ENCODE measurements at places on chromosomes 7 and 10.

- DNase-seq: no peak
Measured at GRCh38 chr10:71038921-71039320, 150.6 kb upstream of the PCBD1 start.

- DNase-seq: no peak
Measured at GRCh38 chr7:135911099-135911498, 66.1 kb downstream of the MTPN start.

GRCh38 chr7:25557379-25557917 lies 329.2 kb upstream of the NPVF start:
- no peak for DNase-seq

- no peak for DNase-seq
Measured at GRCh38 chr10:128095027-128095752, 31.0 kb downstream of the MKI67 start.

- DNase-seq: no peak
Measured at GRCh38 chr10:78359640-78360091, 326.0 kb downstream of the RPS24 start.

DNA sequence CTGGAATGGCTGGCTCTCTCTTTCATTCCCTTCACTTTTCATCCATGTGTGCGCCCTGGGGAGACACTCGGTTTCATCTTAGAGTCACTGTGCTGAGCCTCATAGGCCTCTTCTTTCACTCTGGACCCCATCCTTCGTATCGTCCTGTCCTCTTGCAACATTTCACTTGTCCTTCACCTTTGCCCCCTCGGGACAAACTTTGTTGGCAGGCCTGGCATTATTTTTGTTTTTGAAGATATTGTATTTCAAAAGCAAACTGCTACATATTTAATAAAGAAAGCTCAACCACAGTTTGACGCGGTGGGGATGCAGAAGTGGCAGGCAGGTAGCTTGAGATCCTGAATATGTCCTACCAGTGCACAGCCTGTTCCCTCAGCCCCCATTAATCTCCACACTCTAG lies 36.6 kb downstream of the HIPK2 start:
- no peak for DNase-seq

DNA sequence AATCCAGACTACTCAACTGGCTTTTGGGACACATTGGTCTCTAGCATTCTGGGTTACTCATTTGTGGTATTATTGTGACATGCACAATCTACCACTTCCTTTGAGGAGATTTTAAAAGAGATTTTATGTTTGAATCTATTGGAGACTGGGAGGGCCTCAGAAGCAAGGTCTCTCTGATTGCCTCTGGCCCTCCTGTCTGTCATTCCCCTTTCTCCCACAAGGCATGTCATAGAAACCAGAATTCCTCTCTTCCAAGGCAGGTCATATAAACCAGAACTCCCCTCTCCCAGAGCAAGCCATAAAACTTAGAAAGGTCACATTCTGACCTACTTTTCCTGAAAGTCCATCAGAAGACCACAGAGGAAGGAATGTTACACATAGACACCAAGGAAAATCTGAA lies 777.7 kb downstream of the PHTF2 start:
- no peak for DNase-seq

GRCh38 chr7:123580406-123581161 lies 21.0 kb upstream of the ASB15 start:
- DNase-seq: no peak
